Daoy (cell line): ENCODE measurements at places on chromosomes 11 and 22.

DNA sequence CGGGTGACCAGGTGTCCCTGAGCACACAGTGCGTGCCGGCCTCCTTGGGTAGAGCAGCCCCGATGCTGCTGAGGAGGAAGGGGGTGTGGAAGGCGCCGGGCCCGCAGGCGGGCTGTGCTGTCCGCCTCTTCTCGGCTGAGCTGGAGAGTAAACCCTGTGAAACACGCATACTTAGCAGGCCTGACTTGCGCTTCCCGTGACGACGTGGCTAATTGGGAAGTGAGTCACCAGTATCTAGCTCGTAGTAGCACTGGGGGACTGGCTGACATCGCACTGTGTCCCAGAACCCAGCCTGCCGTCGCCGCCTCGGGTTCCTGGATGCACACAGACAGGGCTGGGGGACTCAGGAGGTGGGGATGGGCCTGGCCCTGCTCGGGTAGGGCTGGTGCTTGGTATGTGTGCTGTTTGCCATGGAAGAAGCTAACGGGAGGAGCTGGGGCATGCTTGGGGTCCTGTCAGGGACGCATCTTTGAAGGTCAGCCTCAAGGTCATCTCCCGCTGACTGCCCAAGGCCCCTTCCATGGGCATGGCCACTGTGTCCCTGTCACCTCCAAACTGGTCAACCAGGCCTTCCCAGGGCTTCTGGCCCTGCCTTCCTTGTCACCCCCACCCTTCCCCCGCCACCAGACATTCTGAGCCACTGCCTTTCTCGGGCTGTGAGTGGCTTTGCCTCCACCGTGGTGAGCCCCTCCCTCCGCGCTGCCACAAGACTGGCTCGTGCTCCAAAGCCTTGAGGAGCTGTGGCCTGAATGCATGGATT lies 1327.0 kb downstream of the BRD1 start:
- peak; percentile 93 for DNase-seq

DNA sequence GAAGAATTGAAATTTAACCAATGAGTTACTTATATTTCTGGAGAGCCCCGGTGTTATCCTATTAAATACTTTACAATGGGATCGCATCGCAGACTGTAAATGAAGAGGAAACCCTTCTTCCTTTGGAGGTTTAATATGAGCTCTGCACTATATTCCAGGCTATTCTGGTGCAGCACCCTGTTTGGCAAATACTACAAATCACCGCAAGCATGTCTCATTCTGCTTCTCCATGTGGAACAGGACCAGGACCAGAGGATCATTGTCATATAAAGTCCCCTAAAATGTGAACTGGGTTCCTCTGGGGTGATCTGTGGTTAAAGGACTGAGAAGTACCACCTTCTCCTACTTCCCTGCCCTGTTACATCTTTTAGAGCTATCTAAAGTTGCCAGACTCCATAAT lies 703.7 kb downstream of the DLG2 start:
- no peak for DNase-seq

- peak; percentile 14 for DNase-seq
These were observed 70.0 kb upstream of the NTM start for GRCh38 chr11:131300439-131300717.

GRCh38 chr11:88507771-88508417 lies 170.4 kb upstream of the CTSC start:
- no peak for DNase-seq

DNA sequence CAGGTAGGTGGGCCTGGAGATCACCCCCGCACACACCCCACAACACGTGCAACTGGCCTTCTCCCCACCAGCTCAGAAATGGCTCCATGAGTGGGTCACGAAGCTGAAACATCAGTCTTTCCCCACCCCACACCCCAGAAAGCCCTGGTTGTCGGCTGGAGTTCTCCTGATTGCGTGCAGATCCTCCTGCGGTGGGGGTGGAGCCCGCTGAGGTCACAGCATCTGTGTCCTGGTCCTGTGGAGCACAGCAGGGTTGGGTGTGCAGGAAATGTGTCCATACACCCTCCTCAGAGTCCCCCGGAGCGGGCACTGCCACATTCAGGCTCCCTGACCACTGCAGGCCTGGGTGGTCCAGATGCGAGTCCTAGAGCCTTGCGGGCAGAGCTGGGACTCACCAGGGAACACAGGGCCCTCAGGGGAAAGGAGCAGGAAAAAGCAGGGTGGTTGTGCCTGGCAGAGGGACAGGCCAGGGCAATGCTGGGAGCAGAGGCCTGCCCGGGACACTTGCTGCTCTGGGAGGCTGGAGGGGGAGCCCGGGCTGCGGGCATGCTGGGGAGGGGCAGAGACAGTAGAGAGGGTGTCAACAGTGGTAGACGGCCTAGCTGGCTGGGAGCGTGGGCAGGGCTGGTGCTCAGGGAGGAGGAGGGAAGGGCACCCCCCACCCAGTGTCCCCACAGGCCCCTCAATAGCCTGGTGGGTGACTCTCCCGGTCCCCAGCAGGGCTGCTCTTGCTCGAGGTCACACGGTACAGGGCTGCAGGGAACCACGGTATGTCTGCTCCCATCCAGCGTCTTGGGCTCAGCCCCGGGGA lies 42.4 kb upstream of the PPARA start:
- no peak for DNase-seq

GRCh38 chr11:44627165-44627789 lies 61.8 kb downstream of the CD82 start:
- DNase-seq, result no peak

DNA sequence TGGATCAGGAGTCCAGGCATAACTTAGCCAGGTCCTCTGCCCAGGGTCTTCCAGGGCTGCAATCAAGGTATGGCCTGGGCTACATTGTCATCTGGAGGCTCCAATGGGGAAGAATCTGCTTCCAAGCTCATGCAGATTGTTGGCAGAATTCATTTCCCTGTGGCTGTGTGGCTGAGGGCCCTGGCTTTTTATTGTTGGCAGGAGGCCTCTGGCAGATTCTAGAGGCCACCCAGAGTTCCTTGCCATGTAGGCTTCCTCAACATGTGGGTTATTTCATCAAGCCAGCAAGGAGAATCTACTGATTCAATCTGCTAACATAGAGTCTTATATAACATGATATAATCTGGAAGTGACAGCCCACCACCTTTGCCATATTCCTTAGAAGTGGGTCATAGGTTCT lies 16.4 kb upstream of the EP300 start:
- no peak for DNase-seq

DNA sequence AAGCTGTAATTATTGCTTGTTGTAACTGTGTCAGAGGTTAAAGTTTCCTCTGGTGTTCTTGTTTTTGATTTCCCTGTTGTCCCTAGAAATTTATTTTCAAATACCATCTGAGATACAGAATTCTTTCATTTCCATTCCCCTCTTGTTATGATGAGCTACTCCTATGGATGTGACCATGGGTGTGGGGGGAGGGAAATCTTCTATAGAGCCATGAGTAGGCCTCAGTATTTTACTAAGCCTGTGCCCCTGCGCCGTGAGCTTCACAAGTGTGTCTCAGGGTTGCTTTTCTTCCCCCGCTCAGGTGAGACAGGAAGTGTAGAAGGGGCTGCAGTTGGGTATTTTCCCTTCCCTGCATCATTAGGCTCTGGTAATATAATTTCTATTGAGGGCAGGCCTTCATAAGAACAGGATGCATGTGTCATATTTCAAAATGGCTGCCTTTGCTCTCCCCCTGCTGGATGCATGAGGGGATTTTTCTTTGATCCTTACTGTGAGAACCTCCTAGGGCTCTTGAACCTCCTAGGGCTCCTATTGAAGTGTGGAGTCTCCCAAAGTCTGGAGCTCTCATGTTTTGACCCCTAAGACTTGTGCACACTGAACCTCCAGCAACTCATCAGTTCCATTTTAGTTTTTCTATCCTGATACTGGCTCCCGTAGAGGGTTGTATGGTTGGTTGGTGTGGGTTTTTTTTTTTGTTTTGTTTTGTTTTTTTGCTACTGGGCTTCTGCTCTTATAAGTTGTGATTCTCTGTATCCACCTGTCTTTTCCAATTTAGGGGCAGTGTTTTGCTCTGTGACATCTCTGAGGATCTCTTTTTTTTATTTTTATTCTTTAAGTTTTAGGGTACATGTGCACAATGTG lies 658.2 kb downstream of the NTM start:
- DNase-seq, result peak; percentile 79

DNA sequence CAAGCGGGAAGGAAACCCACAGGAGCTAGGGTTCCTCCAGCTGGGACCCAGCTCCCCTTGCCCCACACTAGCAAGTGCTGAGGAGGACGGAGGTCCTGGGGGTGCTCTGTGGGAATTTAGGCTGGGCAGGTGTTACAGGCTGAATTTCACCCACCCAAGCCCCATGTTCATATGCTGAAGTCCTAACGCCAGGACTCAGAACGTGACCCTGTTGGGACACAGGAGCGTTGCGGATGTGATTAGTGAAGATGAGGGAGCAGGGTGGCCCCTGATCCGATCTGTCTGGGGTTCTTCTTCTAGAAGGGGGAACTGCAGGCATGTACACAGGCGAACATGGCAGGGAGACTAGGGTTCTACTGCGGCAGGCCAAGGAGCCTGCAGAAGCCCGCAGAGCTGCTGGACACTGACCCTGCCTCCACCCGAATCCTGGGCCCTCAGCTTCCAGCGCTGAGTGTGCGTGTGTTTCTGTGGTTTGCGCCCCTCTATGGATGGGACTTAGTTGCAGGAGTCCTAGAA lies 103.4 kb upstream of the FGF3 start:
- DNase-seq, result no peak

DNA sequence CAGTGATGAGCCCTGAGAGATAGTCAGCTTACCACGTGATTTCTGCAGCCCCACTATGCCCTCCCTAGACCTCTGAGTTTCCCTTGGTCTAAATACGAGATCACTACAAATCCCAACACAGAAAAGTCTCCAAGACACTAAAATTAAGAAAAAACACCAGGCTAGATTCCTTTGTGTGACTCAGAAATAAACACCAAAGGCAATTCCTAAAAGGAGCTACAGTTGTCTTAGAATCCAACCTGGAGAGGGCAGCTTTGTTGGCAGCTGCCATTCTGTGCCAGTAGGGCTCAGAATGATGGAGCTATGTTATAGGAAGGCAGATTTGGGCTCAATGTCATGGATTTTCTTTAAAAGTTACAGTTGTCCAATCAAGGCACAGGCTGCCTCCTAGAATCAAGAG lies 37.1 kb upstream of the HMGXB4 start:
- DNase-seq, result no peak

DNA sequence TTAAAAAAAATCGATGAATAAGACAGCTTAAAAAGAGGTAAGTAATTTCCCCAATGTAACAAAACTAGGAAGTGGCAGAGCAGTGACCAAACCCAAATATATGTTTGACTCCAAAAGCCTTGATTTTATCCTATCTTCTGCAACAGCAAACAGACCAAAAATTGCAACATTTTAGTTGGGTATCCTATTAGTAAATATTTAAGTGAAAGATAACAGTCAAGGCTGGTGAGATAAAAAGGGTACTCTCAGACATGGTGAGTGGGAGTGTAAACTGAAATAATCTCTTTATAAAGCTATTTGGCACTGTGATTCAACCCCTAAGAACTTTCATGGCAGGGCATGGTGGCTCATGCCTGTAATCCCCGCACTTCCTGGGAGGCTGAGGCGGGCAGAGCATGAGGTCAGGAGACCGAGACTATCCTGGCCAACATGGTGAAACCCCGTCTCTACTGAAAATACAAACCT lies 1.9 kb upstream of the RDX start:
- peak; percentile 52 for DNase-seq
